Glomerular endothelial cell (primary cell): ENCODE measurements at places on chromosomes 16 and 17. TPM values are rescaled to one million over a fixed set of nuclear protein-coding genes. Genes with fewer than 3 reads are reported as not detected.
A peak's percentile ranks its signal among the peaks of the same experiment; 100 is the strongest.

- no peak for DNase-seq
Measured at GRCh38 chr16:85072947-85073346, 39.3 kb downstream of the CIBAR2 start.

DNA sequence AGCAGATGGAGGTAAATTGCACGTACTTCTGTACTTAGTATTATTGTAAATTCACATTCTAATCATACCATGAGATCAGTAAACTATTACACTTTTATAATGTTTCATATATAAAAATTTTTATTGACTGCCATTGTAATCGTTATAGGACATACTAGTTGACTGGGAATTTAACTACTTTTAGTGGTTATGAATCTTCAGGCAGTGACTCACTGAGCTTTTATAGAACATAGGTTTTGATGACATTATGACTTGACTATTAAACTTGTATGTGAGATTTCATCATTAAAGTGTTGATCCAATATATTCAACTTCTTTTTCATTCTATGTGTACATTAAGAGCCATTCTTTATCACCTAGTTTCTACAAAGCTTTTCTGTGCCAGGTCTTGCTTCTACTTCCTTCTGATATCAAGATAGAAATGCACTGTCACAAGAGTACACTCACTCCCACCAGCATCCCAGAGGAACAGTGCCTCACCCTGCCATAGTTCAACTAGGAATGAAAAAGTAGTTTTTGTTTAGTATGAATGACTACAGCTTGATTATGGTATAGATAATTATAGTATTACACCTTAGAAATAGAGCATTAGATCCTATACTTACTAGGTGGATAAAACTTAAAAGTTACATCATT, 142.4 kb upstream of the RBL2 start:
- DNase-seq, result no peak

Gene G6PC1
- not detected in 2 replicates for total RNA-seq

Gene FAM171A2
- total RNA-seq, result 25.0 and 28.9 TPM in 2 replicates

DNA sequence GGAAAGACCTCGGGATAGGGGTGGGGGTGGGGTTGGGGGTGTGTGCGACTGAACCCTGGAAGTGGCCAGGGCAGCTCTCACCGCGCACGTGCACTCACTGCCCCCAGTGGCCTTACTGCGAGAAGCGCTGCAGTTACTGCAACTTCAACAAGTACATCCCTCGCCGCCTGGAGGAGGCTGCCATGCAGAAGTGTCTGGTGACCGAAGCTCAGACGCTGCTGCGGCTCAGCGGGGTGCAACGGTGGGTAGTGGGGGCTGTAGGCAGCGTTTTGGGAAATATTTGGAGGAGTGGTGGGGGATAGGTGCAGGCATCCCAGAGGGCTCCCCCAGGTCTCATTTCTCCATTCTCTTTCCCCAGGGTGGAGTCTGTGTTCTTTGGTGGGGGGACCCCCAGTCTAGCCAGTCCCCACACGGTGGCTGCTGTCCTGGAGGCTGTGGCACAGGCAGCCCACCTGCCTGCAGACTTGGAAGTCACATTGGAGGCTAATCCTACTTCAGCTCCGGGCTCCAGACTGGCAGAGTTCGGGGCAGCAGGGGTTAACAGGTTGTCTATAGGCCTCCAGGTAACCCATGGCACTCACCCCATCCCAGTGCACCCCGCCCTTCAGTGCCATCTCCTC, 972 bp downstream of the RSAD1 start:
- DNase-seq, result no peak

Gene RRN3
- total RNA-seq, result 24.3 and 28.3 TPM in 2 replicates

DNA sequence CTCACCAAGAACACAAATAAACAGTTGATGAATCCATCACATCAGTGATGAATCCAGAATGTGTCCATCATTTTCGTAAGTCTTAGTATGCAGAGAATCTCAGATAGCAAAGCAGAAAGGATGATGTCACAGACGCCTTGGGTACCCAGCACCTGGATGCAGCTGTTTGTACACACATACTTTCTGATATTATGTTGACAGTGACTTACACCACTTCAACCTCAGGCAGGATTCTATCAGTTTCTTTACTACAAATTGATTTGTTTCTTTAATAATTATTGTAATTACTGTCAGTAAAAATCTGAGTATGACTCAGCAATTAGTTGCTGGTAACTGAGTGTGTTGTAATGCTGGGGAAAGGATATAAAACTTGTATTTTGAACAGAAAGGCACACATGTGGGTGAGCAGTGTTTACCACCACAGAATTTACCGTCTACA, 159.8 kb downstream of the RPTOR start:
- no peak for DNase-seq

Gene HNF1B
- total RNA-seq, result 0.99 and 6.1 TPM in 2 replicates

DNA sequence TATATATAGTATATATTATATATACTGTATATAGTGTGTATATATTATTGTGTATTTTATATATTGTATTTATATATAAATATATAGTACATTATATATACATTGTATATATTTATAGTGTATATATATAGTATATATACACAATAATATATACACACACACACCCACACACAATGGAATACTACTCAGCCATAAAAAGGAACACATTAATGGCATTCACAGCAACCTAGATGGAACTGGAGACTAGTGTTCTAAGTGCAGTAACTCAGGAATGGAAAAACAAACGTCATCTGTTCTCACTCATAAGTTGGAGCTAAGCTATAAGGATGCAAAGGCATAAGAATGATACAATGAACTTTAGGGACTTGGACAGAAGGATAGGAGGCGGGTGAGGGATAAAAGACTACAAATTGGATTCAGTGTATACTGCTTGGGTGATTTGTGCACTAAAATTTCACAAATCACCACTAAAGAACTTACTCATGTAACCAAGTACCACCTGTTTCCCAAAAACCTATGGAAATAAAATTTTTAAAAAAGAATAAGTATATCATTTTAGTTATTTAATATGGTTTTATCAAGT, 201.9 kb upstream of the CDH11 start:
- no peak for DNase-seq

Gene LDHD
- 0.12 and 0.73 TPM in 2 replicates for total RNA-seq

Gene AOC2
- total RNA-seq, result 1.8 and 2.0 TPM in 2 replicates

DNA sequence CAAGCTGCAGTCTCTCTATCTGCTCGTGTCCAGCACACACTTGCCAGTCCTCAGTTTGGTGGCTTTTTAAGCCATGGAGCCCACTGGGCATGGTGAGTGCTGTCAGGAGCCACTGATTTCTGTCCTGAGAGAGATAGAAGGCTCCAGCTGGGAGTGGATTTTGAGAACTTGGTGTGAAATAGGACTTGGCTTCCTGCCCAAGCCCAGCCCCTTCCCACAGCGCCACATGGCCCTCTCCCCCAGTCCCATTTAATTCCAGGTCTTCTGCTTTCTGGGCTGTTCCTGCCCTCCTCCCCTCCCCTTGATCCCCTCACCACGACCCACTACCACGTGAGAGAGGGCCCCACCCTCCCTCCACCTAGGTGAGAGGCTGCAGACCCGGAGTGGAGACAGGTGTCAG, 14.4 kb upstream of the ABCC3 start:
- DNase-seq, result no peak

GRCh38 chr17:40738553-40738952, 16.6 kb downstream of the KRT25 start:
- DNase-seq, result no peak

DNA sequence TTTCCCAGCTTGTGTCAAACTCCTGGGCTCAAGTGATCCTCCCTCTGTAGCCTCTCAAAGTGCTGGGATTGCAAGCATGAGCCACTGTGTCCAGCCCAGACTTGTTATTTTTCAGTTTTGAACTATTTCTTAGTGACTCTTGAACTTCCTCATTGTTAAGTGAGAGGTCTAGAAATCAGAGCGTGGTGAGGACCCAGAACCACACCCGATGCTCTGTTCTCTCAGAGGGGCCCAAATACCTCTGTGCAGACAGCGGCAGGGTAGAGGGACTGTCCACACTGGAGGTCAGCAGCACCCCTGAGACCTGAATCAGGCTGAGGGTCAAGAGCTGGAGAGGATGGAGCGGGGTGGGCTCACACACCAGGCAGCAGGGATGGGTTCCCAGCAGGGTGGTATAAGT, 47.7 kb upstream of the MEAK7 start:
- DNase-seq, result no peak

- DNase-seq, result no peak
Measured at GRCh38 chr17:3963237-3964201, 718 bp downstream of the ATP2A3 start.

Gene PIK3R5
- not detected in 2 replicates for total RNA-seq

GRCh38 chr16:68732042-68732680, 4.9 kb upstream of the CDH1 start:
- no peak for DNase-seq

GRCh38 chr17:75077072-75077495, 10.7 kb upstream of the SLC16A5 start:
- no peak for DNase-seq

- no peak for DNase-seq
Measured at GRCh38 chr17:82734987-82735866, at the start of gene FN3K. Gene FN3K (plus strand): TSS chr17:82735615. CDS start chr17:82735637, 22 bp downstream.

DNA sequence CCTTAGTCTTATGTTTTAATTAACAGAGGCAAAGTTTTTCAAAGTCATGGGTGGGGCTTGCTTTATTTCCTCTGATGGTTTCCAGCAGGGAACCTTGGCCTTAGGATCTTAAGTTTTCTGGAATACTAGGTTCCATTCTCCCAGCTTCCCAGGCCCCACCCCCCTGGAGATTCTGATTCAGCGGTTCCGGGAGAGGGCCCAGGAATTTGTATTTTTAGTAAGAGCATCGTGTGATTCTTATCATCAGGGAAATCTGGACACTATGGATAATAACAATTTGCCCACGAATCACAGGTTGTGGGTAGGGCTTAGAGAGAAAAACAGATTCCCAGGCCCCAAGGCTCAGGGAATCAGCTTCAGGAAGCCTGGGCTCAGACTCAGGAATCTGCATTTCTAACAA, 263.6 kb downstream of the NTN1 start:
- DNase-seq, result no peak

- peak; percentile 63 for DNase-seq
Measured at GRCh38 chr17:4229627-4230541, 33.9 kb downstream of the ANKFY1 start.

GRCh38 chr17:4766723-4767122, 5.0 kb upstream of the TM4SF5 start:
- DNase-seq, result no peak
